Activated CD4-positive, CD25-positive, alpha-beta regulatory T cell treated with anti-CD3 and anti-CD28 coated beads, Interleukin-2, amount 50 U/mL, for 16 hours (primary cell): ENCODE measurements at places on chromosomes 13 and 19.

DNA sequence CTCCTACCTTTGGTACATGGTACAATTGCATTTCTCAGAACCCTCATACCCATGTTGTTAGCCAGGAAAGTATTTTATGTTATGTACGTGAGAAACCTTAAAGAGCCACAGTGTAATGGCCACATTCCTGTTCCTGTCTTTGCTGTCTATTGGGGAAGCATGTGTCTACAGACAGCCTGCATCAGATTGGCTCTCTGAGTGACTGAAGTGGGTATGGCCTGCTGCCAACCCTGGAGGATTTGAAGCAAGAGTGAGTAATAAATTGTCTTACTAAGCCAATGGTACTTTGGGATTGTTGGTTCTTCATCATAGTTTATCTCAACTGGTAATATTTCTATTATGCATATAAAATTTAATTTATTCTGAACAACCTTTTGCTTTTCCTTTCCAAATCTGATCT, 574.1 kb downstream of the LMO7 start:
- DNase-seq, result no peak

- DNase-seq, result no peak
Measured at GRCh38 chr13:98883998-98884397, 93.9 kb downstream of the DOCK9 start.

- DNase-seq, result no peak
Measured at GRCh38 chr13:106905380-106906162, 337.6 kb upstream of the ARGLU1 start.

DNA sequence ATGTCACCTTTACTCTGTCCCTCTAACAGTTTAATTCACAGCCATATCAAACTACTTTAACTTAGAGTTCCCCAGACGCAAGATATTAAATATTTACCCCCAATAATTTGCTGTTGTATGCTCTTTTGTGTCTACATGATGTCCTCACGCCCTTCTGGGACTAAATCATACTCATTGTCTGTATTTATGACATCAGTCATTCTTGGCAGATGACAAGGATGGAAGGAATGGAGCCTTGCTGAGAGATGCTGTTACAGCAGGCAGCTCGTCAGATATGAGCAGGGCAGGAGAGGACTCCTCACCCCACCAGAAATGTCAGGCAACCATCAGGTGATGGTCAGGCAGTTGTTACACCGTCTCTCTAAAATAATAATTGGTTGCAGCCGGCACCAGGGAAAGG, 41.8 kb downstream of the CARD8 start:
- no peak for DNase-seq

GRCh38 chr19:16473875-16474392, 2.2 kb upstream of the EPS15L1 start:
- DNase-seq, result no peak

DNA sequence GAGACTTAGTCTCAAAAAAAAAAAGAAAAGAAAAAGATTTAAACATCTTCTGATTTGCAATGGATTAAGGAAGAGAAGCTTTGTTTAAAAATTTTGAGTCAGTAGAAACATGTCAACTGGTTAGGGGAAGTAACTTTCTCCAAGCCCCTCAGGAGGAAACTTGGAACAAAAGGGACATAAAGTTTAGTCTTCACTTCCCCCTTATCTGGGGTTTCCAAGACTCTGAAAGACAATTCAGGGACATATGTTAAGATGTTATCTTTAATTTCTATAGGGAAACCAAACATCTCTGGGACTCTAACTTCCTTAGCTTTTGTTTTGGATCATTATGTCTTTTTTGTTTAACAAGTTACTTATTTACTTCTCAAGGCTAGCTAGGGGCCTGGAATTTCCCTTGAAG, 20.1 kb upstream of the MRI1 start:
- DNase-seq, result no peak

DNA sequence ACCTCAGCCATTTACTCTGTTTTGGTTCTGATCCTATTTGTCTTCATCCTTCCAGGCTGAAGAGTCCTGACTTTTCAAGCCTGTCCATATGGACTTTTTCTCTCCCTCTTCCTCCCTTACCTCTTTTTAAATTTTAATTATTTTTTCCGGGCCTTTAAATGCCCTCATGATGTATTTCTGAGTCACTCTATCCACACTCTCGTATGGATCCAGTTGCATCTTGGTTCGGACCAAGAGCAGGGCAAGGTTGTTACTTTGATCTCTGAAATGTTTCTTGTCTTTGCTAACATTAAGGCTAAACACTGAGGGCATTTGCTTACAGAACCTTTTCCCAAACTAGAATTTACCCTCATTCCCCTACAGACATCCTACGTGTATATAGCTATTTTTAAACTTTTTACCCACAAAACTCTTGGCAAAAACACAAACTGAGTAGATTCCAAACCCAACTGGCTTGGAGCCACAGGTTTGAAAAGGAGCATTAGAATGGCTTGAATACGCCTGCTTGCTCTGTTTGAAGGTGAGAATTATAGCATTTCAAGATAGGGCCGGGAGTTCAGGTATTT, 47.4 kb upstream of the SERPINE3 start:
- DNase-seq, result no peak

GRCh38 chr13:104296286-104296685, 1230.1 kb upstream of the SLC10A2 start:
- no peak for DNase-seq

DNA sequence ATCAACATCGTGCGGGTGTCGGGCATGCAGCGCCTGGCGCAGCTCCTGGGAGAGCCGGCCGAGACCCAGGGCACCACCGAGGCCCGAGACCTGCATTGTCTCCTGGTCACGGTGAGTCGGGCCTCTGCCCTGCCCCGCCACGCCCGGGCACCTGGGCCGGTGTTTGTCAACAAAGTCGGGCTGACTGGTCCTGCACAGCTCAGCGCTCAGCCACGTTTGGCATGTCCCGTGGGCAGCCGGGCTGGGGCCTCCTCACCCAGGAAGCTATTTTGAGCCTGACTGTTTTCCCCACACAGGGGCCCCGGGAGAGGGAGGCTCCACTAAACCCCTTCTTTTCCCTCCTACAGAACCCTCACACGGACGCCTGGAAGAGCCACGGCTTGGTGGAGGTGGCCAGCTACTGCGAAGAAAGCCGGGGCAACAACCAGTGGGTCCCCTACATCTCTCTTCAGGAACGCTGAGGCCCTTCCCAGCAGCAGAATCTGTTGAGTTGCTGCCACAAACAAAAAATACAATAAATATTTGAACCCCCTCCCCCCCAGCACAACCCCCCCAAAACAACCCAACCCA, 1.3 kb downstream of the GADD45B start:
- no peak for DNase-seq

DNA sequence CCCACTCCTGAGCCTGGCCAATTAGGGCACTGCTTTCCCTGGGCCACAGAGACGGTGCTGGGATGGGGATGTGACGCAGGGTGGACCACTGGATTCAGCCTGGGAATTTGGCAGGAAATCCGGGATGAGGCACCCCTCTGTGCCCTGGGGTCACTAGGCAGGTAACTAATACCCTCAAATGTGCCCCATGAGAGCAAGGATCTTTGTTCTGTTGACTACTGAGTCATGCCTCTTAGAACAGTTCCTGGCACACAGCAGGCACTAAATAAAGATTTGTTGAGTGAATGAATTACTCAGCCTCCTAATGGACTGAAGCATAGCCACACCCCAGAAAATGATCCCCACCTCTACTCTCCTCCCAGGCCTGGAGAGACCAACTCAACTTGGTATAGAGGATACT, 15.9 kb downstream of the OPA3 start:
- DNase-seq, result no peak

DNA sequence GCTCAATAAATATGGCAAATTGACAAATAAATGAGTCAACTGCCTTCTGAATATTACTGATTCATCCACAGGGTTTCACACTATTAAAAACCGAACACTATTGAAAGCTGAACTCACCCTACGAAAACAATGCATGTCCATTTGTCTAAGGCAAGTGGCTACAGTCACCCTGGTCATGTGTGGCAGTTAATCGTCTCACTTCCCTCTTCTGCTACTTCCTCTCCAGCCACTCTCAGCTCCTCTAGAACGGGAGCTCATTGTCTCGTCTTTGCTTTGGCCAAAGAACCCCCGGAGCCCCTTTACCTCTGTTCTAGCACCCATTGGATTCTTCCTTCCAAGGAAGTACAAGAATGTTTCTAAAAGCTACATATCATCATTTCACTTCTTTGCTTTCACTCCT, 74.4 kb upstream of the ZNF599 start:
- DNase-seq, result no peak

DNA sequence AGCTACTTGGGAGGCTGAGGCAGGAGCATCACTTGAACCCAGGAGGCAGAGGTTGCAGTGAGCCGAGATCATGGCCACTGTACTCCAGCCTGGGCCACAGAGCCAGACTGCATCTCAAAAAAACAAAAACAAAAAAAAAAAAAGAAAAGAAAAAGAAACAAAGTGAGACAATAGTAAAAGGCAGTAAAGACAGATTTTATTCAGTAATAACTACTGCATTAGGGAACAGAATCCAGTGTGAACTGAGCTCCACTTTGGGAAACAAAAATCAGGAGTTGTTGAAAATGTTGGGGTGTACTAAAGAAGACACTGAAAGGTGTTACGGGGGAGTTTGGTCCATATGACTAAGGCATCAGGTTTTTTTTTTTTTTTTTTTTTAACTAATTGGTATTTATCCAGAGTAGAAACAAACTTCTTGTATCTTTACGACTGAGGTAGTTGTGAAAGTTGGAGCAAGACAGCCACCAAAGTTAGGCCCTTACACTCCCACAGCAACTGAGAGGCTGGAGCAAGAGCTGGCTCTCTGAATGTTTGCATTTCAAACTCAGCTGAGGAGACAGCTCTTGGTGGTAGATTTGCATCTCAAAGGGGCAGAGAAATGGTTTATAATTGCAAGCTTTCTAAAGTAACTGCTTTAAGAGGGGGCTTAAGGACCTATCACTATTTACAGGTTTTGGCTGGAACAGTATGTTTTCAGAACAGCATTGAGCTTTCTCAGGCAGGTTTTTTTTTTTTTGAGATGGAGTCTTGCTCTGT, 24.2 kb downstream of the ZNF607 start:
- DNase-seq, result no peak

GRCh38 chr13:97724450-97724849, 229.0 kb upstream of the IPO5 start:
- DNase-seq, result no peak

DNA sequence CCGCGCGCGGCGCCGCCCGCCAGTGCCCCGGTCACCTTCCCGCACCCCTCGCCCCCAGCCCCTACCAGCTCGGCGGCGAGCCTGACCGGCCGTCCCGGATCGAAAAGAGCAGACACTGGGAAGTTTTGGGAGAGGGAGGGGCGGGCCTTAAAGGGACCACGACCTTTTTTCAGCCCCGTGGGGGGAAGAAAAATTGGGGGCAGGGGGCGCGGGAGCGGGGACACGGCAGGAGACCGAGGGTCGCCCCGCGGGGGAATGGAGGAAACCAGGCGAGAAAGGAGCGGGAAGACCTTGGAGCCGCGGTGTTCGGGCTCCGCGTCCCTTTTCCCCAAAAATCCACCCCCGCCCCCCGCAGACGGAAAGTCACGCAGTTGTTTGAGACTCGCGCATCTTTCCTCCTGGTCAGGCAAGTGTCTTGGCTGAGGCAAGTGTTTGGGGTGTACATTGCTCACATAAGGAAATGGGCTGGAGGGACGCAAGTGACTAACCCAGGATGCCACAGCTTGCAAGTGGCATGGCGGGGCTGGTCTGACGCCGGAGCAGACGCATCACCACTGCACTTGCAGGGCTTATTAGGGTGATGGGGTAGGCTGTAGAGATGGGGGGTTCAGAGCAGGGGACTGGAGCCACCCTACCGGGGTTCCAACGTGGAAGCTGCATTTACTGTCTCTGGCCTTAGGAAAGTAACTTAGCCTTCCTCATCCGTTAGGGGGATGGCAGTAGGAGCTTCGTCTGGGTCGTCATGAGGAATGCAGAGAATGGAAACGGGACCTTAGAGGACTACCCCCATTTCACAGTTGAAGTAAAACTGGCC, 2.7 kb upstream of the HNRNPL start:
- no peak for DNase-seq

DNA sequence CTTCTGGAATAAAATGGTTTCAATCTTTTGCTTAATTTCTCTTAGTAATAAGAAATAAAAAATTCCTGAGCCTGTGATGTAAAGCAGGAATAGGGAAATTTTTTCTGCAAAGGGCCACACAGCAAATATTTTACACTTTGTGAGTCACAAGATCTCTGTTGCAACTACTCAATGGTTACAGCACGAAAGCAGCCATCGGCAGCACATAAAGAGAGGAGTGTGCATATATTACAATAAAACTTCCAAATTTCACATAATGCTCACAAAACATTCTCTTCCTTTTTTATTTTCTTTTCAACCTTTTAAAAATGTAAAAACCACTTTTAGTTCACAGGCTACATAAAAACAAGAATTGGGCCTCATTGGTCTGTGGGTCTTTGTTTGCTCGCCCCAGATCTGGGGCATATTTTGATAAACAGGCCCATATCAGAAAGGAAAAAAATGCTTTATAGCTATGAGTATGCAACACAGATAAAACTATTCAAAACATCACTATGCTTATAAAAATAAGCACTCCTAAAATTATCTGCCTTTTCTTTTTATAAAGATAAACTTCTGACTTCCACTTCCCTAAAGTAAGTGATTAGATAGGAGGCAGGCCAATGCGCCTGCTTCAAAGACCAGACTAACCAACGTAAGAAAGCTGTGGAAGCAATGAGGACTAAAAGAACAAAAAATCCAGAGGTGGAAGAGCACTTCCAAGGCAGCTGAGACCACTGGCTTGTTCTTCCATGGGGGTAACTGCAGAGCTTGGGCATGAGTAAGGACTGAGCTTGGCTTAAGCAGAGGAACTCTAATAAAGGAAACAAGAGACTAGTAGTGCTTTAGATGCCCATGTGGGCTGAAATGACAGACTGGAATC, 26.5 kb downstream of the MYCBP2 start:
- DNase-seq, result no peak

DNA sequence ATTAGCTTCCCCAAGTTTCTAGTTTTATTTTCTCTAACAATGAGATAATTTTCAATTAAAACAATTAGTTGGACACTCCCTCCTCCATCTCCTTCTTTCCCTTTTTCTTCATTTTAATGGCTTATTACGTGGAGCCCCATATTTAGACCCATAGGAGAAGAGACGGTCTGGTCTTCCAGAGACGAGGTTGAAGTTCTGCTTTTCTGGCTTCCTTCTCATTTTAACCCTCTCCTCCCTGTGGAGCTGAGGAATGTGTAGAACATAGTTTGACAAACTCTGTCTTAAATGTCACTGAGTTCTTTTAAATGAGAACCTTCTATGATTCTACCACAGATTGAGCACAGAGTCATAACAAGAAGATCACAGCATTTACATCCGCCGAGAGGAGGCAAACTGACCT, 86.8 kb downstream of the EDNRB start:
- DNase-seq, result no peak
